ENCODE measurements at places on chromosomes 4 and X.

- peak; percentile 16 for DNase-seq
Observed at GRCh38 chr4:106315476-106315967, 487 bp downstream of the TBCK start.

GRCh38 chr4:52628543-52628942 is 30.6 kb downstream of the USP46 start:
- DNase-seq: no peak

- no peak for DNase-seq
Observed at GRCh38 chr4:159400558-159401225, 297.8 kb downstream of the RAPGEF2 start.

DNA sequence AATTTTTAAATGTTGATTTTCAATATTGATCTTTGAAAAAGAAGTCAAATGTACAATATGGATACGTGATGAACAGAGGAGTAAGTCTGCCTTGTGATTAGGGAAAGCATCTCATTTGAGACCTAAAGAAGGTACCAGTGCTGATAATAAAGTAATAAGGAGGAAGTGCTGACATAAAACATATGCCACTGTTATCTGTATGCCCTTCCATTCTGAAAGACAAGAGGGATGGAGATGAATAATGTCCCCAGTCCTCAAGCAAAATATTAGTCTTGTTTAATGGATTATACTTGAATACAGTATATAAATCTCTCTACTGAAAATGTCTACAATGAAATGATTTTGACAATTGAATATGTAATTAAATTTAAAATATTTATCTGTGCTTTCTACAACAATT is 58.2 kb downstream of the CCSER1 start:
- DNase-seq: no peak

Data from stimulated activated CD4-positive, alpha-beta T cell treated with anti-CD3 and anti-CD28 coated beads, Interleukin-1b, Interleukin-23, amount 100 ng/mL, for 24 hours (primary cell).